Mononuclear cell (primary cell): ENCODE measurements at places on chromosomes 5 and 9. TPM values are rescaled to one million over a fixed set of nuclear protein-coding genes. Genes with fewer than 3 reads are reported as not detected.

The DMRTA1 gene
- total RNA-seq = under 0.01 TPM

The SLC25A2 gene
- 0.73 TPM for total RNA-seq

The FBN2 gene
- total RNA-seq = 5.1 TPM

The STK10 gene
- total RNA-seq = 134 TPM

The CD74 gene
- 2,135 TPM for total RNA-seq

The PCDHGA2 gene
- not detected for total RNA-seq

The FIBCD1 gene
- not detected for total RNA-seq

The IFNE gene
- total RNA-seq = not detected

The PCDHA6 gene
- total RNA-seq = not detected

The OCLN gene
- total RNA-seq = 0.10 TPM

The PCDHB11 gene
- total RNA-seq = not detected

The MROH2B gene
- total RNA-seq = not detected

The F12 gene
- total RNA-seq = 0.52 TPM

The PCDHB7 gene
- under 0.01 TPM for total RNA-seq

The FBXL7 gene
- total RNA-seq = not detected

The RASGRF2 gene
- total RNA-seq = 14.7 TPM

The ROPN1L gene
- total RNA-seq = 0.42 TPM

The GRXCR2 gene
- not detected for total RNA-seq

The LOX gene
- total RNA-seq = 0.42 TPM

The C9orf153 gene
- 1.9 TPM for total RNA-seq

The QRFP gene
- total RNA-seq = not detected

The STPG3 gene
- total RNA-seq = not detected

The OR1J2 gene
- total RNA-seq = not detected

The C5orf58 gene
- not detected for total RNA-seq

The MYOT gene
- total RNA-seq = not detected

The ANKRD34B gene
- total RNA-seq = 0.10 TPM

The ZNF883 gene
- 0.84 TPM for total RNA-seq

The DNLZ gene
- 9.0 TPM for total RNA-seq

The CATSPER3 gene
- total RNA-seq = 0.10 TPM

The AK8 gene
- 0.63 TPM for total RNA-seq

The OR2V1 gene
- total RNA-seq = not detected

The STARD4 gene
- total RNA-seq = 45.2 TPM

The MOB3B gene
- 1.4 TPM for total RNA-seq

The CTNND2 gene
- not detected for total RNA-seq

The ITK gene
- total RNA-seq = 209 TPM

The GOLGA1 gene
- 8.5 TPM for total RNA-seq

The SLCO6A1 gene
- not detected for total RNA-seq

The C5orf46 gene
- not detected for total RNA-seq

The SMIM32 gene
- total RNA-seq = not detected

The MCC gene
- total RNA-seq = 1.0 TPM

The PRR7 gene
- 25.8 TPM for total RNA-seq

The TEK gene
- under 0.01 TPM for total RNA-seq

The IL4 gene
- not detected for total RNA-seq

The OBP2B gene
- not detected for total RNA-seq

The HTR1A gene
- not detected for total RNA-seq

The COMMD10 gene
- total RNA-seq = 40.0 TPM

The ELL2 gene
- 91.1 TPM for total RNA-seq

The CCDC183 gene
- 1.7 TPM for total RNA-seq

The CNTRL gene
- total RNA-seq = 35.2 TPM

The SPINK1 gene
- 0.21 TPM for total RNA-seq

The EQTN gene
- total RNA-seq = not detected

The ZNF300 gene
- total RNA-seq = 4.0 TPM

The PRRX2 gene
- total RNA-seq = not detected

The C9 gene
- not detected for total RNA-seq

The RGS3 gene
- 15.4 TPM for total RNA-seq

The FBP2 gene
- not detected for total RNA-seq
